Right renal pelvis (tissue), 4 donors: ENCODE measurements at places on chromosomes 7 and 10. TPM values are rescaled to one million over a fixed set of nuclear protein-coding genes. Genes with fewer than 3 reads are reported as not detected.

DNA sequence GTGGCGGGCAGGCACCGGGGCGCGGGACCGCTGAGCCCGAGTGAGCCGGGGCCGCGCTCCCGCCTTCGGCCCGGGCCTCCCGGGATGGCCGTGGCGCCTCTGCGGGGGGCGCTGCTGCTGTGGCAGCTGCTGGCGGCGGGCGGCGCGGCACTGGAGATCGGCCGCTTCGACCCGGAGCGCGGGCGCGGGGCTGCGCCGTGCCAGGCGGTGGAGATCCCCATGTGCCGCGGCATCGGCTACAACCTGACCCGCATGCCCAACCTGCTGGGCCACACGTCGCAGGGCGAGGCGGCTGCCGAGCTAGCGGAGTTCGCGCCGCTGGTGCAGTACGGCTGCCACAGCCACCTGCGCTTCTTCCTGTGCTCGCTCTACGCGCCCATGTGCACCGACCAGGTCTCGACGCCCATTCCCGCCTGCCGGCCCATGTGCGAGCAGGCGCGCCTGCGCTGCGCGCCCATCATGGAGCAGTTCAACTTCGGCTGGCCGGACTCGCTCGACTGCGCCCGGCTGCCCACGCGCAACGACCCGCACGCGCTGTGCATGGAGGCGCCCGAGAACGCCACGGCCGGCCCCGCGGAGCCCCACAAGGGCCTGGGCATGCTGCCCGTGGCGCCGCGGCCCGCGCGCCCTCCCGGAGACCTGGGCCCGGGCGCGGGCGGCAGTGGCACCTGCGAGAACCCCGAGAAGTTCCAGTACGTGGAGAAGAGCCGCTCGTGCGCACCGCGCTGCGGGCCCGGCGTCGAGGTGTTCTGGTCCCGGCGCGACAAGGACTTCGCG lies 534 bp downstream of the FZD9 start:
- no peak for DNase-seq

The TEX36 gene
- polyA plus RNA-seq, result not detected

GRCh38 chr10:126977216-126977615 lies 72.0 kb downstream of the DOCK1 start:
- DNase-seq, result no peak

The FRMD4A gene
- polyA plus RNA-seq, result 76.2 TPM

GRCh38 chr7:157991351-157991750 lies 596.3 kb downstream of the PTPRN2 start:
- DNase-seq, result no peak

DNA sequence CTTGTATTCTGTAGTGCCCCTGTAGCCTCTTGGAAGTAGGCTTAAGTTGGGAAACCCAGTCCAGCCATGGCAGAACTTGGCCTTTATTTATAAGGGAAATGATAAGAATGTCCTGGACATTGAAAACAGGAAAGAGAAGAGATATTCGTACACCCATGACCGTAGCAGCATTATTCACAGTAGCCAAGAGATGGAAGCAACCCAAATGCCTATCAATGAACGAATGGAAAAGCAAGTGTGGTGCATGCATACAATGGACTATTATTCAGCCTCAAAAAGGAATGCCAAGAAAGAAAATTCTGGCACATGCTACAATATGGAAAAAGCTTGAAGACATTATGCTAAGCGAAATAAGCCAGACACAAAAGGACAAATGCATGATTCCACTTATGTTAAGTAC lies 315.3 kb downstream of the CXCL12 start:
- DNase-seq, result no peak
